Smooth muscle cell of the pulmonary artery (primary cell): ENCODE measurements at places on chromosomes 6 and 20. TPM values are rescaled to one million over a fixed set of nuclear protein-coding genes. Genes with fewer than 3 reads are reported as not detected.

FBXO30 gene
- total RNA-seq = 14.9 and 18.6 TPM in 2 replicates

ULBP3 gene
- 5.1 and 12.5 TPM in 2 replicates for total RNA-seq

TRIM15 gene
- total RNA-seq = not detected in 2 replicates

OPN5 gene
- total RNA-seq = not detected in 2 replicates
